ENCODE measurements at places on chromosomes 1 and 21.

GRCh38 chr21:42533306-42533962, 19.8 kb downstream of the SLC37A1 start:
- no peak for DNase-seq

GRCh38 chr1:53918343-53918742, 24.4 kb downstream of the DIO1 start:
- no peak for DNase-seq

DNA sequence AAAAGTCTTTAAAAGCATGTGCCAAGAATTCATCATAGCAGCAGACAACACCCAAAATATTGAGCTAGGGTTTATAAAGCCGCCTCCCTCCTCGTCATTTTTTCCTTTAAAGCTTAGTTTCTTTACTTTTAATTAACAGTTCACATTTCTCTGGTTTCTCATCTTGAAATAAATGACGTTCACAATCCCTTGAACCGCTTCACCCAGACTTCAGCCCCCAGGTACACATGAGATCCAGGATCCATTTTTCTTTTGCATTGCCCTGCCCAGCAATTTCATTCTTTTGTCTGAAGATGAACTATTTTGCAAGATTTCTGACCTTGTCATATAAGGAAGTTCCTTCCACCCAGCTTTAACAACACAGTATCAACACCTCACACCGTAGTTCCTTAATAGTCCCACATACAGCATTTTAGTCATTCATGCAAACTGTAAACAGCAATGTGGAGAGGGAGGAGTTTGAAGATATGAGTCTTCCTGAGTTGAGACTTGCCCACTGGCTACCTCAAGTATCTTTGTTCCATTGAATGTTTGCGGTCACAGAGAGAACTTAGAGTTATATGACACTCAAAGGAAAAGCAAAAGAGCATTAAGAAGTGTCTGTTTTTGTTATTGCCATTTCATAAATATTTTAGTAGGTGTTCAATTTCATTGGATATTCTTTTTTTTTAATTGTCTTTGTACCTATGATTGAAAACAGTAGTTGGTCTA, 35.3 kb upstream of the CACYBP start:
- no peak for DNase-seq

GRCh38 chr1:77047978-77048614, 171.1 kb downstream of the PIGK start:
- DNase-seq: no peak

GRCh38 chr21:44702111-44702972, 5.4 kb downstream of the KRTAP10-12 start:
- DNase-seq: no peak

- no peak for DNase-seq
Observed at GRCh38 chr1:224929335-224930237, at the start of gene DNAH14. TSS of gene DNAH14 (plus strand) at chr1:224929675. CDS start at chr1:224952703, 23,028 bp downstream.

DNA sequence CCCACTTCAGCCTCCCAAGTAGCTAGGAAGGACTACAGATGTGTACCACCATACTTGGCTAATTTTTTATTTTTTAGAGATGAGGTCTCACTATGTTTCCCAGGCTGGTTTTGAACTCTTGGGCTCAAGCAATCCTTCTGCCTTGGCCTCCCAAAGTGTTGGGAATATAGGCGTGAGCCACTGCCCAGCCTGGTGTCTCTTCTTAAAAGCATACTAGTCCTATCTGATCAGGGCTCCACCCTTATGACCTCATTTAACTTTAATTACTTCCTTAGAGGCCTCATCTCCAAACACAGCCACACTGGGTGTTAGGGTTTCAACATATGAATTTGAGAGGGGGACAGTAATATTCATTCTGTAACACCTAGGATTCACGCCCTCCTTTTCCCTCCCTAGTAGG, 130.9 kb downstream of the GLIS1 start:
- no peak for DNase-seq

GRCh38 chr1:84997667-84998600, 1.0 kb upstream of the MCOLN2 start:
- no peak for DNase-seq

- no peak for DNase-seq
Observed at GRCh38 chr21:35324372-35325220, 275.5 kb upstream of the RUNX1 start.

GRCh38 chr21:14382486-14382834, 486 bp downstream of the HSPA13 start:
- peak; percentile 26 for DNase-seq

DNA sequence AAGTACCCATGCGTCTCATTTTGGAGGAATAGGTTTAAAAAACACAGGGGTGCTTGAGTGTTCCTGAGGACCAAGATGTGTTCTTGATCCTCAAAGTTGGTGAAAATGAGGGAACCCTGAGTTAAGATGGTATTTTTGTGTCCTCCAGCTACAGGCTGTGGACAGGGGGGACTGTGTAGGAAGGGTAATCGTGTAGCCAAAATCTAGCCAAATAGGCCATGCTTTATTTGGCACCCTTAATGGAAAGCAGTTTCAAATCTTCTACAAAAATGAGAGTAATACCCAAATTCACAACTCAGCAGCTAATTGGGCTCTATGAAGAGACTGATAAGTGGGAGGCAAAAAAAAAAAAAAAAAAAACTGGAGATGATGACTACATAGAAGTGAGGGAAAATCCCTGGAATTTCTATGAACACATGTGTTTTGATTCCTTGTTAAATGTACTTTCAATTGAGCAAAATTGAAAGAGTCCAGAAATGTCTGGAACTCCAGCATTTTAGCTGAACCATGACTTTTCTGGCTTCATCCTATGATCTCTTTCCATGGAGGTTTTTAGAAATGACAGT, 470 bp downstream of the HSD11B1 start:
- no peak for DNase-seq

DNA sequence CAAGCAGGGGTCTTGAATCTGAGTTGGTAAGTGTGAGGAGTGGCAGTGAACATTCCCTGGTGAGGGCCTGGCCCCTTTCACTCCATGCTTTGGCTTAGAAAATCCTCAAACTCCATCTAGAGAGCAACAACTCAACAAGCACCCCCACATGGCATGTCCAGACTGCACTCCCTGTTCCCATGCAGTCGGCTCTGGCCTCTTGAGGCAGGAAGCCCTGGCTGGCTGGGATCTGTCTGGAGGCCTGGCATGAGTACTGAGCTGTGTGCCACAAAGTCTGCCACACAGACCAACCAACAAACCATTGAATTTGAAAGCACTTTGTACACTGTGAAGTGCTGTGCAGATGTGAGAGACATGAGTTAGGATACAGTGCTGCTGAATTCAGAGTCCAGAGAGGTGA, 25.2 kb downstream of the COA7 start:
- DNase-seq: no peak

Data from posterior cingulate gyrus (tissue), 11 donors.